ENCODE measurements at places on chromosomes 3 and 15. TPM values are rescaled to one million over a fixed set of nuclear protein-coding genes. Genes with fewer than 3 reads are reported as not detected.
A peak's percentile ranks its signal among the peaks of the same experiment; 100 is the strongest.

DNA sequence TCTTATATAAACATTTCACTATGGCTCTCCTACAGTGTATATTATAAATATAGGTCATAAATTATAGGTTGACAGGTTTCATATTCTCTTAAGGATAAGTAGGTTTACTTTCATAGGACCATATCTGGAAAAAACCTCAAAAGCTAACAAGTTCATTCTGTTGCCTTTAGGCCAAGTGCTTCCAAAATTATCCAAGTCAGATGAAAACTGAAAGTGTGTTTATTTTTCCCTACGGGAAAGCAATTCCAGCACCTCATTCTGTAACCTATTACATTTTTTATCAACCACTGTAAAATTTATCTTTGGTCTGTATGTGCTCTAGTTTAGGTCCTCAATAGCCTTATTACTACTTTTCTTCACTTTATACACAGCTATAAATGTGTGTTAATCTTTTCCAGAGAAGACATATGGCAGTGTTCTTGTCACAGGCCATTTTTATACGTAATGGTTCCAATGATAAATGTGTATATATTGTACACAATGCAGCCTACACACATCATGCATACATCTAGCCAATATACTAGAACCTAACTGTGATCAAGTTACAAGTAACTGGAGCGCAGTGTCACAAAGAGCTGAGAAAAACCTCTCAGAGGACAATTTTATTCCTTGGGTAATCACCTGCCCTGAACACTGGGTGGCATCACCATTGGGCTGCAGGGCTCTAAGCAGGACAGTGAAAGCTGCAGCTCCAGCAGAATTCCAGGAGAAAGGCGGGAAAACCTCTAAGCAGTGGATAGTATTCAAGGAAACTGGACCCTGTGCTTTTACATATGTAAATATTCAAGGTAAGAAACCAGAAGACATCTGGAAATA, 251.3 kb downstream of the CTNNB1 start:
- no peak for DNase-seq

The UMPS gene
- total RNA-seq = 36.6 TPM

GRCh38 chr3:165206454-165207266, 10.5 kb upstream of the SLITRK3 start:
- DNase-seq = peak; percentile 76

DNA sequence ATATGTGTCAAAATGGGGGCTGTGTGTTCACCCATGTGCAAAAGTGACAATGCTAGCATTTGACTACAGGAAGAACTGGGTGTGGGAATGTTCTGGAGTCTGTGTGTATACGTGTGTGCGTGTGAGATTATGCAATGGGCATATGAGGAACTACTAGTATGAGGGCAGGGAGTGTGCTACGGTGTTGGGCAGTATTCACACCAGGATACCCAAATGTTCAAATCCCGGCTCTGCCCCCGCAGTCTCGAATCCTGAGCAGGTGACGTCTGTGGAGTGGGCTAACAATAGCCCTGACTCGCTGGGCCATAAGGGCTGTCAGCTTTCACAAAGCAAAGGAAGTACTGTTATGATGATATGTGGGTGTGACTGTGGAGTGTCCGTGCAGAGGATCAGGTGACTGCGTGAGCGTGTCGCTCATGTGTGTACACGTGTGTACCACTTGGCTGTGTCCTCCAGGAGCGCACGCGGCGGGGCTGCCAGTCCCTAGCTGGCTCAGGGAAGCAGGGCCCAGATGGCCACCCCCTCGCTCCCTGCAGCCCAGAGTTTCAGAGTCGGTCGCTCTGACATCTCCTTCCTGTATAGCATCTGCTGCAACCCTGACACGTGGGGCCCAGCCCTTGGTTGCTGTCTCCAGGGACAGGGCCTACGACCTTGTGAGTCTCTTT, 27.2 kb downstream of the IQSEC1 start:
- DNase-seq = peak; percentile 68

GRCh38 chr3:152459118-152459515, 190.4 kb downstream of the MBNL1 start:
- DNase-seq = no peak

DNA sequence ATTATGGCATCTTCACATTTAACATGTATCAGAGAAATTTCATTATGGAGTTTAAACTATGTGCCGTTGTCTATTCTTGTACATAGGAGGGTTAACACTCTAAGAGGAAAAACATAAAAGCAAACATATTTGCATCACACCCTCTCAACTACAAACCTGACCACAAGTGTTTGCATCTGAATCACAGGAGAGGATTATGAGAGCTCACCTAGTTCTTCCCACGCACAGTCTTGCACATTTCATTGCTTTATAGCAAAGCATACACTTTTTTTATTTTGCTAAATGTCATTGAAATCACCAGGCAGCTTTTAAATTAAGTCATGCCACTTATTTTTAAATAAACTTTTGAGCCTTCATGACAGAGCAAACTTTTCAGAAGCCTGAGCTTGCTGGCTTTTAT, 12.5 kb downstream of the TRAT1 start:
- DNase-seq = no peak

DNA sequence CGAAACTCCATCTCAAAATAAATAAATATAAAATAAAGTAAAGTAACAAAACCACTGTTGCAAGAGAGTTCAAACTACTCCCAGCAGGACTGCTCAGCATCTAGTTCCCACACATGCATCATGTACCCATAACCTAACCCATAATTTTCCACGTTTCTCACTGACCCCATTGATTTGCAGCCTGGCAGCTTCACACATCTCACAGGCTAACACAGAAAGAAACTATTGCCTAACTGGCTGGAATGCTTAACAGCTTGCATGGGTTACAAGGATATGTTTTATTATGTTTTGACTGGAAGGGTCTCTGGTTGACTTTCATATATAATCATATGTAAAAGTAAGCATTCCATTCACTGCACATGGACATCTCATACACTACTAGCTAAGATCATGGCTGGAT, 55.6 kb upstream of the TBC1D23 start:
- DNase-seq = no peak

- DNase-seq = no peak
These were observed 350.3 kb upstream of the DPPA4 start for GRCh38 chr3:109687626-109688025.

- DNase-seq = no peak
These were observed 482.4 kb upstream of the DPPA4 start for GRCh38 chr3:109819734-109820133.
